ENCODE measurements at places on chromosomes 11 and 22.

DNA sequence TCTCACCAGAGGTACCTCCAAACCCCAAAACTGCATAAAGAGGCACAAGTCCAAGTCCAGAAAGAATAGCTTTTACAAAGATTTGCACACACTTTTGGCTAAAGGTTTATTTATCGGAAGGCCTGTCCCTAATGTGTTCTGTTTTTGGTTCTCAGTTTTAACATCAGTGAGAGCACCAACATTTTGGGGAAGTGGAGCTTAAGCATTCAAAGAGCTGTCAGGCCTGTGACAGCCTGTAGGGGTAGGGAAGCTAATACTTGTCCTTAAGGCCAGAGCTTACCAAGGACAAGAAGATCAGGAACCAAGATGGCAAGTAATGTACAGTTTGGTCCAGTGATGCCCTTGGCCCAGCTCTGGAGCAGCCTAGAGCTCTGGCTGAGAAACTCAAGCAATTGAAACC lies 38.9 kb upstream of the SCUBE2 start:
- DNase-seq, result no peak

DNA sequence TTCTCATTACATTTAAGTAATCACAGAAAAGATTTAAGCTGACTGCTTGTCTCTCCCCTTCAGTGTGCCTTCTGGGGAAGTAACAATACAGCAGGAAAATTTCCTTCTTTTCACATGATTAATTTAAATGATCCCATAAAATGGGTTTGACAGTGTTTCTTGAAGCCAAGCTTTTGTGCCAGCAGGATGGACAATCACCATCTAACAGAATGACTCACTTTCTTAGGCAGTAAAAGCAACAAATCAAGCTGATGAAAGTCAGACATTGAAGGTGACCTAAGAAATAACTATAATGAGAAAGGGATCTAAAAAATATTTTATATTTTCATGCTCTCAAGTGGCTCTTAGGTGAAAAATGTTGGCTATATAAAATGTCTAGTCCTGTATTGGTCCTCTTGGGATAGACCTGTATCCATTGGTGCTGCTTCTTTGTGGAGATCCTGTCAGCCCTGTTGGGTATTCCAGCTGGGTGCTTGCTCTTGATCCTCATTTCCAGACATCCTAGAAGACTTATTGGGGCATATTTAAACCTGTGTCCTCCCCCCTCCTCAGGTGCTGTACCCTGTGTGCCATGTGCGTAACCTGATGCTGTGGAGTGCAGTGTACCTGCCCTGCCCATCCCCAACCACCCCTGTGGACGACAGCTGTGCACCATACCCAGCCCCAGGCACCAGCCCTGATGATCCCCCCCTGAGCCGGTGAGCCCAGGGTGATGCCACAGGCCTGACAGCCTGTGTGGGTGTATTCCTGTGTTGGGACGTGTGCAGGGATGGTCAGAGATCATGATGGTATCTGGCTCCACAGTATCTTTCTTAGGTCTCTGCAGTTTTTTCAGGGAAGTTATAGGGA lies 62.7 kb upstream of the HORMAD2 start:
- DNase-seq, result no peak

DNA sequence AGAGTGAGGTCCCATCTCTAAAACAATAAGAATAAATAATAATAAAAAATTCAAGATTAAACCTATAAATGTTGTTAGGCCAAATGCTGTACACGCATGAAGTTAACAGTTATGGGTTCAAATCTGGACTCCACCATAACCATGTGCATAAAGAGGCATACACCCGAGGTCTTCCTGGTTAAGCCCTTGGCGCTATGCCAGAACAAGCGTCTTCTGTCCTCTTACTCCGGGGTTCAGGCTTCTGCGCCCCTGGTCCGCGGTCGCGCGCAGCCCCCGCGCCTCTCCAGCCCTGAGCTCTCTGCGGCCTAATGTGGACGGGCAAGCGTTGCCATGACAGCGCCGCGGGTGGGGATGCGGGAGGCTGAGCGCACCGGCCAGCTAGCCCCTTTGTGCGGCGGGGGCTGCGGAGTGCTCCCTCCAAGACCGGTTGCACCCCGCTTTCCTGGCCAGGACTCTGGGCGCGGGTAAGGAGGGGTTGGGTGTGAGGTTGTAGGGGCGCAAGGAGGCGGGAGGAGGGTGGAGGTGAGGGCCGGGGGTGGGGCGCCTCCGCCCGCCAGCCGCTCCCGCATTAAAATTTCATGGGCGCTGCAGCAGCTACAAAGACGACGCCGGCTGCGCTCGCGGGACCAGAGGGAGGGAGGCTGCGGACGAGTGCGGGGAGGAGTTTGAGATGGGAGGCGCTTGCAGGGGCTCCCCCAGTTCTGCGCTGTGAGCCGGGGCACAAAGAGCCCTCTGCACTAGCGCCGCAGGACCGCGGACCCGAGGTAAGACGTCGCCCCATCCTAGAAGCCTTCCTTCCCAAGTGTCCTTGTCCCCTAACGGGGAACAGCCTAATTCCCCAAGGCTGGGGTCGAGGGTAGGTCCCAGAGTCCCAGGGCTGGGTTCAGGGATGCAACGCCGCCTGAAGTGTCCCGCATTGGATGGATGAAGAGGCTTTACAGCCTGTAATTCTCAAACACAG lies at the start of gene MIAT:
Gene MIAT, plus strand, starts transcription at position 698 of the 961 bp plus-strand sequence.
- no peak for DNase-seq

GRCh38 chr11:70788248-70789022 lies 390.1 kb downstream of the CTTN start:
- DNase-seq, result no peak

DNA sequence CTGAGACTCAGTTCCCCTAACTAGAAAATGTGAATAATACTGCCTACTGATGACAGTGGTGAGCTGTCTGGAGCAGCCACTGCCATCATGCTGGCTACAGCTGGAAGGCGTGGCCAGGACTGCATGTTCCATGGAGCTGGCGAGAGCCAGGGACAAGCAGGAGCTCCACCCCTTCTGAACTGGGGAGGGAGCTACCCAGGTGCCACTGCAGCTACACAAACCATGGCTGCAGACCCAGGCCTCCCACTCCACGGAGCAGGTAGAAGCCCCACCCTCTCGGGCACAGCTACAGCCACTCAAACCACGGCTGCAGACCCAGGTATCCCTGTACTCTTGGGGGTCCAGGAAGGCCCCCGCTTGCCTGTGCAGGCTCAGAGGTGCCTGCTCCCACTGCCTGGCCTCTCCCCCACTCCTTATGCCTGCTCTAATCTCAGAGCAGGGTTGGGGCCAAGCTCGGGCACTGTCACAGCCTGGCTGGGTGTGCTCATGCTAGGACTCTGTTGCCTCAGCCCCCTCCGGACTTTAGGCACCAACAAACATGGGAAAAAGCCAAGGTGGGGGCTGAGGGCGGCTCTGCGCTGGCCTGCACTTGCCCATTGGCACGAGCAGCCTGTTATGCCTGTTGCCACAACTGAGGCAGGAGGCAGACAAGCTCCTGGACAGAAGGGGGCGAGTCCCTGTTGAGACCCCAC lies 51.7 kb downstream of the RAB30 start:
- no peak for DNase-seq

- no peak for DNase-seq
Observed at GRCh38 chr11:88484873-88485621, 147.5 kb upstream of the CTSC start.

DNA sequence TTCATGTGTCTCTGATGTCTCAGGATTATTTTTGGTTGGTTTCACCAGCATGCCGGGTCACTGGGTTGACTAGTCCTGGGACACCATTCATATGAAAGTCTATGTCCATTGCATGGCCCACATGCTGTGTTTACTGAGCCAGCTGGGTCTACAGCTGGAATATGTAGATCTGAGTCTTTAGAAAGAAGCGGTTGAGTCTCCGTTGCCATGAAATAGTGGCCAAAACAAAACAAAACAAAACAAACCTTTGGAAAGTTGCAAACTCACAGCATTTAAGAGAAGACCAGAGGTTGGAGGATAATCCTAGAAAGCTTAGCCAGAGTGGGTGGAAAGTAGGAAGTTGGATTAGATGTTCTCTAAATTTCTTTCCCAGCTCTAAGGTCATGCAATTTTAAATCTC lies 191.8 kb upstream of the NTM start:
- no peak for DNase-seq

DNA sequence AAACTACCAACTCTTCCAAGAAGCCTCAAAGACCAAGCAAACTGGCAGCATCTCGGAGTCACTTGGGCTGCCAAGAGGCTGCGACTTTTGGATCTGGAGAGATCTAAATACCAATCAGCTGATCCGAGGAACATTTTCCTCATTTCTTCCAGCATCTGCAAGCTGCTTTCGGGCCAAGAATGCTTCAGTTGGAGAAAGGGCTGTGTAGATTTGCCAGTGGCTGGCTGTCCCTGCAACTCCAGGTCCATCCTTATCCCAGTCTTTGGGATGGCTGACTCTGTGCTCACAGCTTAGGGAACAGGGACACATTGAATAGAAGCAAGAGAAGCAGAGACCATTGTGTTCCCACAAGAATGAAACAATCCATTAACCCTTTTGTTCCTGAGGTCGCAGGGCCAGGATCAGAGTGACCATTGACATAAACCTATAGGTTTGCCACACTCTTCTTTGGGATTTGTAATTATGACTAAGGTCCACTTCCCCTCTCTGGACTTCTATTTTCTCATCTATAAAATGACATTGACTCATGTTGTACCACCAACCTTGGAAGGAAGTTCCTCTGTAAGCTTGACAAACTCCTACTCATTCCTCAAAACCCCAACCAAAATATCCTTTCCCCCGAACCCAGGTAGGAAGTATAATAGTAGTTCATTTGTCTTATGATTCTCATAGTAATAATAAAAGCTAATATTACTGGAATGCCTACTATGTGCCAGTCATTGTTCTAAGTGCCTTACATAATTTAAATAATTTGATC lies 340.8 kb downstream of the MN1 start:
- peak; percentile 43 for DNase-seq

DNA sequence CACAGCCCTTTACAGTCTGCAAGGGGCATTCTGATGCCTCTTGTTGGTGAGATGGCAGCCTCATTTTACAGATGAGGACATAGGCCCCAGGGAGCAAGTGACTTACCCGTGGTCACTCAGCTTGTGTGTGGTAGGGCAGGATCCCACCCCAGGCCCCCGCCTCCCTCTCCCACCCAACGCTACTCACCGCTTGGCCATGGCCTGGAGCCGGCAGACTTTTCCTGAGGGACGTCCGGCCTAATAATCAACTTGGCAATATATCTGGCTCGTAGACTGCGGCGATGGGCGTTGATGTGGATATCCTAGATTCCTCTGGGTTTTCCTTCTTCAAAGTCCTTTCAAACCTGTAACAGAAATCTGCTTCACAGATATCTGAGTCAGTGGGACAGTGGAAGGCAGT lies 57.1 kb downstream of the ARHGAP8 start:
- no peak for DNase-seq
